ENCODE measurements at places on chromosomes 7 and 10. TPM values are rescaled to one million over a fixed set of nuclear protein-coding genes. Genes with fewer than 3 reads are reported as not detected.

Gene PLEKHS1
- total RNA-seq: 0.04 TPM

Gene PNLIPRP2
- not detected for total RNA-seq

Gene TUBB8
- not detected for total RNA-seq

Gene KIAA1549
- 3.6 TPM for total RNA-seq

Gene TUBAL3
- not detected for total RNA-seq

Gene LIPM
- total RNA-seq: not detected

Gene LRIT1
- total RNA-seq: not detected

Gene CAV2
- total RNA-seq: 17.1 TPM

Gene STEAP4
- not detected for total RNA-seq

Gene PLPP4
- 3.2 TPM for total RNA-seq

Gene ACTR3C
- not detected for total RNA-seq

Gene TAS2R41
- total RNA-seq: not detected

Gene MNX1
- total RNA-seq: 1.8 TPM

Gene PAPOLB
- total RNA-seq: not detected

Gene KLF14
- total RNA-seq: 0.45 TPM

Gene MLXIPL
- total RNA-seq: 0.05 TPM

Gene HYAL4
- total RNA-seq: 0.05 TPM

Gene GET4
- total RNA-seq: 57.3 TPM

Gene AKR1E2
- not detected for total RNA-seq

Gene AHCYL2
- 6.6 TPM for total RNA-seq

Gene ADAMTS14
- total RNA-seq: 0.08 TPM

Gene NOLC1
- 132 TPM for total RNA-seq

Gene SLC26A5
- not detected for total RNA-seq

Gene ABCA13
- 1.0 TPM for total RNA-seq

Gene GRID2IP
- not detected for total RNA-seq

Gene GIMAP4
- 0.15 TPM for total RNA-seq

Gene ASB10
- total RNA-seq: not detected

Gene ERVW-1
- total RNA-seq: not detected

Gene CNNM1
- not detected for total RNA-seq

Gene OR2A5
- total RNA-seq: not detected

Gene HKDC1
- 5.4 TPM for total RNA-seq

Measured in A375 (cell line).